ENCODE measurements at places on chromosomes 1 and 21. TPM values are rescaled to one million over a fixed set of nuclear protein-coding genes. Genes with fewer than 3 reads are reported as not detected.

Gene NHLH2
- 0.22 TPM for total RNA-seq

Gene CNR2
- total RNA-seq, result not detected

Gene CFH
- 58.0 TPM for total RNA-seq

Gene TM2D1
- 34.2 TPM for total RNA-seq

Gene OR2C3
- total RNA-seq, result not detected

Gene ZNF648
- total RNA-seq, result not detected

Gene SRGAP2C
- total RNA-seq, result 9.8 TPM

Gene HPCAL4
- 0.05 TPM for total RNA-seq

Gene AGBL4
- total RNA-seq, result 0.32 TPM

- DNase-seq, result no peak
Measured at GRCh38 chr1:211493876-211494653, 2.1 kb upstream of the RD3 start.

DNA sequence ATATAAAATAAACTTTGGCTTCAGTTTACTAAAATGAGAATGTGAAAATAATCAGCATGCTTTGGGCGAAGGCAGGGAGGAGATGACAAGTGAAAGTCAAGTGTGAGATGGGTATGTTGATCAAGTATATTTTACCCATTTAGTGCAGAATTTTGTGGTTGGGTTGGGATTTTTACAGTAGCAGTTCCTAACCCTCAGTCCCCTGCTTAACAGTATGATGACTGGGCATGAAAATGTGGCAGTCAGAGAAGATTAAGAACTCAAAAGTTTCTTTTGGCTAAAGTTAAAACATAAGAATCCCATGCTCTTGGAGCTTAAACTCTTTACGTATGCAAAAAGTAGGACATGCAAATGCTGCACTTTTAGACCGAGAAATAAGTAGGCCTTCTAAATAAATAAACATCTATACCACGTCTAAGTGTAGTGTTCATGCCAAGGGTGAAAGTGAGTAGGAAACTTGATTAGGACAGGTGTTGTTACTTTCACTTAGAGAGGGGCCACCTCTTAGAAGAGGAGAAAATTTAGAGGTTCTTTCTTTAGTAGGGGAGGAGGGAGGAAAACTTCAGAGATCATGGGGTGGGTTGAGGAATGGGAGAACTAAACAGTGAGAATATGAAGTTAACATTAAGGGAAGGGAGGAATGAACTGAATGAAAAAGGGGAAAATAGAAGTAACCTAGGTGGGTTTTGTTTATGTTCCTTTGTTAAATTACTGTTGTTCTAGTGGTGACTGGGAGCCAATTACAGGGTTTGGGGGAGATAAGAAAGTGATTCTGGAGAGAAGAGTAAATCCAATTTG, 127.8 kb downstream of the OSBPL9 start:
- no peak for DNase-seq

GRCh38 chr21:32757804-32758203, 13.8 kb downstream of the PAXBP1 start:
- no peak for DNase-seq

DNA sequence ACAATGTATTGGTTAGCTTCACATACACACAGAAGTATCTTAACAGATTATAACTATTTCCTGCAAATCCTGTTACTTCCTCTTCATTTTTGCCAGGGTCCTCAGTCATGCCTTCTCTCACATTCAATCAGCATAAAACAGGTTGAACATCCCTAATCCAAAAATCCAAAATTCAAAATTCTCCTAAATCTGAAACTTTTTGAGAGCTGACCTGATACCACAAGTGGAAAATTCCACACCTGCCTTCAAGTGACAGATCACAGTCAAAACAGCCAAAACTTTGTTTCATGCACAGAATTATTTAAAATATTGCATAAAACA, 62.9 kb upstream of the FBXO28 start:
- no peak for DNase-seq

- no peak for DNase-seq
Measured at GRCh38 chr21:39434950-39435349, 10.6 kb downstream of the LCA5L start.

DNA sequence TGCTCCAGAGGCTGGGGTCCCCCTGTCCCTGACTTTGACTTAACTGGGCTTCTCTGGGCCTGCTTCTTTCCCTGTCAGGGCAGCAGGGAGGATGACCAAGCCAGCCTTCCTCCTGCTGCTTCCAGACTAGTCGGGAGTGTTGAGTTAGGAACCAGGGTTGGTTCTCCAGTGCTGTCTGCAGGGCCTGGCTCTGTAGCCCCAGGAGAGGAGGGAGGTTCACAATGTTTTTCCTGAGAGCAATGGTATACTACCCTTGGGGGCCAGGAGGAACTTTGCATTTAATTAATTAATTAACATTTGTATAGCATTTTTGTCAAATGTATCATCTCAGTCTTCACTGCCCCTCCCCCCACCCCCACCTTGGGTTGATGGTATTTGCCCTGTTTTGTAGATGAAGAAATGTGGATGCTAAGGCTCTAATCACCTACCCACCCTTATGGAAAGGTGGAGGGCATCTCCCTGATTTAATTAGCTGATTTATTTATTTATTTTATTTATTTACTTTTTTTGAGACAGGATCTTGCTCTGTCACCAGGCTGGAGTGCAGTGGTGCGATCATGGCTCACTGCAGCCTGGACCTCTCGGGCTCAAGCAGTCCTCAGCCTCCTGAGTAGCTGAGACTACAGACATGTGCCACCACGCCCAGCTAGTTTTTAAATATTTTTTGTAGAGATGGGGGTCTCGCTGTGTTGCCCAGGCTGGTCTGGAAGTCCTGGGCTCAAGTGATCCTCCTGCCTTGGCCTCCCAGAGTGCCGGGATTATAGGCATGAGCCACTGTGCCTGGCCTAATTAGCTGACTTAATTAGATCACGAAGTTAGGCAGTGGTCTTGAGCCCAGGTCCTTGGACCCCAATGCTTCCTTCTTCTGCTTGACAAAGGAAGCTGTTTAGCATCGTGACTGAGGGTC, 6.6 kb downstream of the H6PD start:
- DNase-seq, result no peak

DNA sequence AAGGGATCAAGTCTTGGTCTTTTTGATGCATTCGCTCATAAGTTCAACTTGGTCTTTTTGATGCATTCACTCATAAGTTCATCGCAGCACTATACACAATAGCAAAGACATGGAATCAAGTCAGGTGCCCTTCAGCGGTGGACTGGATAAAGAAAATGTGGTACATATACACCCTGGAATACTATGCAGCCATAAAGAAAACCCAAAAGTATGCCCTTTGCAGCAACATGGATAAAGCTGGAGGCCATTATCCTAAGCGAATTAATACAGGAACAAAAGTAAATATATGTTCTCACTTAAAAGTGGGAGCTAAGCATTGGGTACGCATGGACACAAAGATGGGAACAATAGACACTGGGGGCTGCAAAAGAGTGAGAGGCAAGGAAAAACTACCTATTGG, 29.8 kb upstream of the FOXE3 start:
- no peak for DNase-seq

- no peak for DNase-seq
Measured at GRCh38 chr1:52145137-52145536, 3.2 kb downstream of the ZFYVE9 start.

DNA sequence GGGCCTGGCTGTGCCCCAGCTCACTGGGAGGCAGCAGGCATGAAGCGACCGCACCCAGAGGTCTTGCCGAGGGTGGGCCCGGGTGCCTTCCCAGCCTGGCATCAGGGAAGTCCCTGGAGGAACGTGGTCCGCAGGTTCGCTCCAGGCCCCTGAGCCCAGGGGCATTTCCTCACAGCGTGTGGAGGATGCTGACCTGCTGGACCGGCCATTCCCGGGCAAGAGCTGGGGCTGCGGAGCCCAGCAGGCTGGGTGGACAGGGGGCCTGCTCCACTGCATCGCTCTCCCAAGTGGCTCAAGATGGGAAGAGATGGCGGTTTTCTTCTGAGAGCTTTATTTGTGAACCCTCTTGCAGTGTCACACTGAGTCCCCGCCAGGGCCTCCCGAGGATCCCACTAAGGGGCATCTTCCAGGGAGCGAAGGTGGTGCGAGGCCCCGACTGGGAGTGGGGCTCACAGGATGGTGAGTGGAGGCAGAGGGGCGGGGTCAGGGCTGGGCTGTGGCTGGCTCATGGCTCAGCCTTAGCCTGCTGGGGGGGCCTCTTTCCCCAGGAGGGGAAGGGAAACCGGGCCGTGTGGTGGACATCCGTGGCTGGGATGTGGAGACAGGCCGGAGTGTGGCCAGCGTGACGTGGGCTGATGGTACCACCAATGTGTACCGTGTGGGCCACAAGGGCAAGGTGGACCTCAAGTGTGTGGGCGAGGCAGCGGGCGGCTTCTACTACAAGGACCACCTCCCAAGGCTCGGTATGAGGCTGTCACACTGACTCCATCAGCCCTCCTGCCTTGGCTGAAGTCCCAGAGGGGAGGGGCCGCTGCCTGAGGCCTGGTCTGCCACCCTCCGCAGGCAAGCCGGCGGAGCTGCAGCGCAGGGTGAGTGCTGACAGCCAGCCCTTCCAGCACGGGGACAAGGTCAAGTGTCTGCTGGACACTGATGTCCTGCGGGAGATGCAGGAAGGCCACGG, 7.2 kb upstream of the MMP23B start:
- peak; percentile 87 for DNase-seq

GRCh38 chr21:26116456-26117011, 54.0 kb downstream of the APP start:
- no peak for DNase-seq

- DNase-seq, result no peak
Measured at GRCh38 chr1:18384059-18384458, 96.7 kb upstream of the KLHDC7A start.

DNA sequence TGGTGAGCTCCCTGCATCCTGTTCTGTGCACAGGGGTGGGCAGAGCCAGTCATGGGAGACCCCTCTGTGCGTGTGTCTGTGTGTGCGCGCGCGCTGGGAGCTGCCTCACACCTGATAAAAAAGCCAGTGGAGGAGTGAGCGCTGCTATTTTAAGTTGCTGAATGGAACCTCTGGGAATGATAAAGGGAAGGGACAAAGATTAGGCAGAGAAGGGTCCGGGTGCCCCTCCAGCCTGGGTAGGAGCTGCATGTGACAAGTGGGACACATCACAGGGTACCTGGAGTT, 847 bp downstream of the ADORA1 start:
- DNase-seq, result no peak

DNA sequence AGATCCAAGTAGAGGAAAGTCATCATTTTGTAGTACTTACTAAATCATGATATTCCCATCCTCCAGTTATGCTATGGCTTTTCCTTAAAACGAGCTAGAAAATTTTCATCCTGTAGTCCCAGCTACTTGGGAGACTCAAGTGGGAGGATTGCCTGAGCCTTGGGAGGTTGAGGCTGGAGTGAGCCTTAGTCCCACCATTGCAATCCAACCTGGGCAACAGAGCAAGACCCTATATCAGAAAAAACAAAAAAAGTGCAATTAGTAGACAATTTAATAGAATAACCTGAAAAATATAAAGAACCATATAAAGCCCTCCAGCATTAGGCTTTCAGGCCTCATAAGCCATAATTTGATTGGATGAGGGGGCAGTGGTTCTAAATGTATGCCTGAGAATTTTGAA, 6.8 kb downstream of the UCK2 start:
- DNase-seq, result no peak

- no peak for DNase-seq
Measured at GRCh38 chr21:46585191-46585953, 19.5 kb downstream of the S100B start.

GRCh38 chr1:53771648-53772047, 32.7 kb upstream of the GLIS1 start:
- no peak for DNase-seq

GRCh38 chr1:109864047-109864822, 46.4 kb upstream of the CSF1 start:
- no peak for DNase-seq

DNA sequence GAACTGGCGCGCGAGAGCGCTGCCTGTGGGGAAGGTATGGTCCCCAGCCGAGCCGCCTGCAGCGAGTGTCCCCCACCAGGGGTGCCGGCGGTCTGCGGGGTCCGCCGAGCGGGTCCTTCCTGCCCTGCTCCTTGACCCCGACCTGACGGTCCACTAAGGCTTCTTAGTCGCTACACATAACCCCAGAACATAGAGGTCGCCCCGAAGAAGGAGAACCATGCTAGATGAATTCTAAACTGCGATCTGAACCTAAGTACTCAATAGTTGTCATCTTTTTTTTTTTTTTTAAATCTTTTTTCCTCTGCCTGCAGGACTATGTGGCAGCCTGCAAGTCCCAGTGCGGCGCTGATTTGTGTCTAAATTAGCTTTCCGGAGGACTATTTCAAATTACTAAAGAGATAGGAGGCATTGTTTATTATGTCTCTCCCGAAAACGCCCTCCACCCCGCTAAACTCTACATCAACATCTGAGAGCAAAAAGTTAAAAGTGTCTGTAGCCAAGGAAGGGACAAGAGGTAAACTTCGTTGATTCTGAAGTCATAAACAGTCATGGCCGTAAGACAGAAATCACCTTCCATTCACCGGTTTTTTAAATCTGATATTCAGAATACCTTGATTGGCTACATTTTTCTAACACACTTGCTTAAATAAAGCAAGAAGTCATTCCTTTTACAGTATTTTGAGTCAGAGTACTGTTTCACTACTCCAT, 476 bp downstream of the AXDND1 start:
- no peak for DNase-seq

Data from cardiac septum (tissue), 1 donor.